ENCODE measurements at places on chromosomes 12 and 14.

- no peak for DNase-seq
Measured at GRCh38 chr12:12718853-12719252, 1.7 kb downstream of the CDKN1B start.

- DNase-seq: no peak
Measured at GRCh38 chr14:55052269-55052930, 953 bp downstream of the MAPK1IP1L start.

- no peak for DNase-seq
Measured at GRCh38 chr14:21543963-21544362, 17.8 kb upstream of the SALL2 start.

GRCh38 chr12:112928978-112929377 lies 9.3 kb upstream of the OAS3 start:
- no peak for DNase-seq

DNA sequence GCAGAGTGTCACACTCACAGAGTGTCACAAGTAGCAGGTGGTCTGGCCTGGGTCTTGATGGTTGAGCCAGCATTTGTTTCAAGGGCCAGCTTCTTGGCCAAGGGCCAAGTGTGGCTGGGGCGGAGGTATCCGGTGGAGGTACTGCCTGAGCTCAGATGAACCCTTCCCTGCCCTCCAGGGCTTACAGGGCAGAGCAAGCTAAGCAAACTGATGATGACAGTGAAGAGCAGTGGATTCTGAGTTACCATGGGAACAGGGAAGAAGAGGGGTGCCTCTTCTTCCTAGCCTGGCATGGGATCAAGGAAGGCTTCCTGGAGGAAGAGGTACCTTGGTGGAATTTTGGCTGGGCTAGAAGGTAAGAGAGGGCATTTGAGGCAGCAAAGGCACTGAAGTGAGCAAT lies 35.7 kb downstream of the MVK start:
- no peak for DNase-seq

GRCh38 chr12:41943671-41944070 lies 201.0 kb downstream of the GXYLT1 start:
- DNase-seq: no peak

- no peak for DNase-seq
Measured at GRCh38 chr12:47238669-47239114, 158.9 kb upstream of the AMIGO2 start.

All from mucosa of gallbladder (tissue), 1 donor.